ENCODE measurements at places on chromosomes 13 and 19.
A peak's percentile ranks its signal among the peaks of the same experiment; 100 is the strongest.

GRCh38 chr13:94261163-94261562 lies 218.3 kb downstream of the DCT start:
- DNase-seq: no peak

- DNase-seq: no peak
Measured at GRCh38 chr13:54162069-54162468, 1133.5 kb downstream of the OLFM4 start.

- DNase-seq: no peak
Measured at GRCh38 chr19:16290692-16291091, 33.9 kb upstream of the KLF2 start.

- DNase-seq: no peak
Measured at GRCh38 chr13:63364159-63364558, 1948.5 kb upstream of the PCDH20 start.

DNA sequence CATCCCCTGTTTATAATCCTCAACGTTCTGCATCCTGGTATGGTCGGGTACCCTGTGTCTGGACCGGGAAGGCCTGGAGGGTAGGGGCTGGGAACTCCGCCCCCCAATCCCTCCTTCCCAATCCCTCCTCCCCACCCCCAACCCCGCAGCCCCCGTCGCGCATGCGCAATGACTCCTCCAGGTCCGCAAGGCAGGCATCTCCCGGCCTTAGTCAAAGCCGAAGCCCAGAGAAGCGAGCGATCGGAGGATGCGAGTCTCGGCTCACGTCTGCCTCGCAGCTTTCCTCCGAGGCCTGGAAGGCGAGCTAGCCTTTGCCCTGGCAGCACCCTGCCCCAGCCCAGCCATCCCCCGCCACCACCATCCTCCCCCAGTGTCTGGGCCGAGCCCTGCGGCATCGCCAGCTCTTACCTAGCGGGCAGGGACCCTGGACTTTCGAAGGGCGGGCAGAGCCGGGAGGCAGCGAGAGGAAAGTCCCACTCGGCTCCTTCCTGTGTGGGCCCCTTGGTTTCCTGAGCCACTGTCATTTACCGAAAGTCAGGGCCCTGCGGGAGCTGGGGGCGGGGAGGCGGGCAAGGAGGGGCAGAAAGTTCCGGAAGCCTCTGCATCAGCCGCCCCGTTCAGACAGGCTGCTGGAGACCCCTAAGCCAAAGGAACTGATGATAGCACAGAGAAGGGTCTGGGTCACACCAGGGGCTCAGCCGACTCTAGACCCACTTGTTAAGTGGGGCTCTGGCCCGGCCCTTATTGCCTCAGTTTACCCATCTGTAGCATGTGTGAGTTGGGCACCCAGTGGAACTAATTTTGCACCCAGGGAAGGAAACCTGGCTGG lies at the start of gene JAK3:
Gene JAK3 (minus strand): TSS at position 445 of the 829 bp plus-strand sequence. CDS start 3,565 bp downstream, outside the sequence.
- peak; percentile 91 for DNase-seq

DNA sequence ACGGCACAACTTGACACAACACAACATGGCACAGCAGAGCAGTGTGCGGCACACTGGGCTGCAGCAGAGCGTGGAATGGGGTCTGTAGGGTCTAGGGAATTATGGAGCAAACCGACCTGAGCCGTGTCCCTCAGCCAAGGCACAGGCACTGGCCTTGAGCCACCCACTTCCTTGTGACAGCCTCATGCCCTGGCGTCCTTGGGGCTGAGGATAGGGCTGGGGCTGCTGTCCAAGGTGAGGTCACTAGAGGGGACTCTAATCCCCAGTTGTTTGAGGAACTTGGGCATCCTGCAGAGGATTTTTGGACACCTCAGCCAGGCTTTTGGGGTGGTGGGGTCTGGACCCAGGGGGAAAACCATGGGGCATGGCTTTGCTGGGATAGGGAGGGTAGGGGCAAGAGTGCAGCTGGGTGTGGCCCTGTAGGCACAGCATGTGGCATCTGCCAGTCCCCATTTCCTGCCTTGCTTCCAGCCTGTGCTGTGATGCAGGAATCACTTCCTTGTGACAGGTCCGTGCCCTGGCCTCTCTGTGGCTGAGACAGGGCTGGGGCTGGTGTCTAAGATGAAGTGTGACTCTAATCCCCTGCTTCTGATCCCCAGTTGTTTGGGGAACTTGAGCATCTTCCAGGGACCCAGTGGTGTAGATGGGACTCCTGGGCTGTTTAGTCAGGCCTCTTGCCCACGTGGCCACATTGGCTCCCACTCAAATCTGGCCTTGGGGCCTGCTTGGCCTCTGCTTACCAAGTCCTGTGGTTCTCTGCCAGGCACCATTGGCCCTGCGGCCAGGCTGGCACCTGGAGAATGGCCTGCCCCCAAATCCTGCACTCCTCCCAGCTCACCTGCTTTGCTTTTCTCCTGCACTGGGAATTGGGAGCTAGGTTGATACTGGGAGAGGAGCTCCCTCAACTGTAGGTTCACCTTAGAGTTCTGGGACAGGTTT lies 78.5 kb downstream of the SCGB2B2 start:
- no peak for DNase-seq

GRCh38 chr19:8592231-8593009 lies 15.2 kb upstream of the MYO1F start:
- peak; percentile 84 for DNase-seq

DNA sequence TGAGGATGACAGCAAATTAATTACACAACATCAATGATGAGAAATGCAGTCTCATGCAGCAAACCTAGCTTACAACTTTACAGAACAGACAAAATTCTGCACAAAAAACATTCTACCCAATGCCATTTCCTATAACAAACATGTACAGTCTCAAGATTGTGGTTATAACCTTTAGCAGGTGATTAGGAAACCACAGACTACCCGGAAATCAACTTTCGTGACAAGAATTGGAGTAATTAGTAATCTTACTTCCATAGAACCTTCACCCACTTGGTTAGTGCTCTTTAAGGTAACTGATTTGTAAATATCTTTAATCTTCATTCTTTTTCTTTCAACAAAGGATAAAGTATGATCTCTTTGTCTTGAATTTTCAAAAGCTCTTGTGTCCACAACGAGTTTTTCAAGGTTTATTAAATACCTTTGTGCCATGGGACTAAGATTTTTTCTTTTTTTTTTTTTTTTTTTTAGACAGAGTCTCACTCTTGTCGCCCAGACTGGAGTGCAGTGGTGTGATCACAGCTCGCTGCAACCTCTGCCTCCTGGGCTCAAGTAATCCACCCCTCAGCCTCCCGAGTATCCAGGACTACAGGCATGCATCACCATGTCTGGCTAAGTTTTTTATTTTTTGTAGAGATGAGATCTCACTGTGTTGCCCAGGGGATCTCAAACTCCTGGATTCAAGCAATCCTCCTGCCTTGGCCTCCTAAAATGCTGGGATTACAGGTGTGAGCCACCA lies 78.8 kb downstream of the MAP4K1 start:
- DNase-seq: peak; percentile 45

- no peak for DNase-seq
Measured at GRCh38 chr13:21348488-21349120, 110.5 kb downstream of the ZDHHC20 start.

GRCh38 chr13:41127701-41128100 lies 4.9 kb downstream of the KBTBD6 start:
- DNase-seq: no peak

DNA sequence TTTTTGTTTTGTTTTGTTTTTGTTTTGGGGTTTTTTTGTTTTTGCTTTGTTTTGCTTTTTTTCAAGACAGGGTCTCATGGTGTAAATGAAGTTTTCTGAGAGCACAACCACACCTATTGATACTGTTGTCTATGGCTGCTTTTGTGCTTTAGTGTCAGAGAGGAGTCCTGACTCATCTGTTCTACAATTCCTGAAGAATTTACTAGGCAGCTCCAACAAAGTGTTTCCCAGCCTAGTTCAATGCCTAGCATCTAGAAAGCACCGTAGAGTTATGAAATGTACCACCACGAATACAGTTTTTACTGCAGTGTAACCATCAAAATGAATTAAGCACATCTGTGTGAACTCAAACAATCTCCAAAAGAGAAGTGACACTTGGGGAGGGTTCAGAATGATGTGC lies 21.2 kb downstream of the SAFB start:
- no peak for DNase-seq

GRCh38 chr13:95679722-95680121 lies 2.8 kb downstream of the DNAJC3 start:
- no peak for DNase-seq

DNA sequence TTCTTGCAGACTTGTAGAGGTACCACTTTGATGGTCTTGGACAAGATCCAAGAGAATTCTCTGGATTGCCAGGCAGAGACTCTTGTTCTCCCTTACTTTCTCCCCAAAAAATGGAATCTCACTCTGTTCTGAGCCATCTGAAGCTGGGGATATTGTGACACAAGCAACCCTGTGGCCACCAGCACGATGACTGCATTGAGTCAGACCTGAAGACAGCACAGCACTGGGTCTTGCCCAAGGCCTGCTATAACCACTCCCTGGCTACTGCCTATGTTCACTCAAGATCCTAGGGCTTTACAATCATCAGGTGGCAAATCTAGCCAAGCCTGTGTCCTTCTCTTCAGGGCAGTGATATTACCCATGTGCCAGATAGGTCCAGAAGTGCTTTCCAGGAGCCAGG lies 202.5 kb upstream of the SERP2 start:
- DNase-seq: no peak

DNA sequence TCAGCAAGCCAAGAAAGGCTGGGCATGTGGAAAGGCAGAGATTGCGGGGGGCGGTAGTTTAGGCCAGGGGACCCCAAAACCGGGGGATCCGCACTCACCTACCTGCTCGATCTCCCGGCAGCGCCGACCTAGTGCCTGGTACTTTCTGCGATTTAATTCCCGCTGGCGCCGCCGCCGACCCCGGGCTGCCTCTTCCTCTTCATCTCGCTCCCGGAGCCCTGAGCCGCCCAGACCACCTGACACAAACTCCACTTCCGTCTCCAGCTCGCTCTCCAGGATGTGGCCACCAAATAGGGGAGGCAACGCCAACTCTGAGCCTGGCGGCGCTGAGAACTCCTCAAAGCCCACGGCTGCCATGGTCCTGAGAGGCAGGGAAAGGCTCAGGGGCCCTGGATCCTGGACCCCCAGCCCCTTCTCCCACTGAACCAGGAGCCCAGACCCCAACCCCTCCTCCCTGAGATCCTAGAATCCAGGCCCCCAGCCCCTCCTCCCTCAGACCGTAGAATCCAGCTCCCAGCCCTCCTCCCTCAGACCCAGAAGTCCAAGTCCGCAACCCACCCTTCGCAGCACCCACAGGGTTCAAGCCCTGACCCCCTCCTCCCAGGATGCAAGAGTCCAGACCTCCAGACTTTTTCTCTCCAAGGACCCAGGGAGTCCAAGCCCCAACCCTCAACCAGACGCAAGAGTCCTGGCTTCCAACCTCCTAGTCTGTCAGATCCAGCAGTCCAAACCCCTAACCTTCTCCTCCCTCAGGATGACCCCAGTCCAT lies 933 bp downstream of the TFPT start:
- peak; percentile 76 for DNase-seq

All from activated CD4-positive, alpha-beta memory T cell treated with anti-CD3 and anti-CD28 coated beads, Interleukin-2, amount 10 ng/mL, durations not matched to agents 7 days and 5 days (primary cell).